ENCODE measurements at places on chromosomes 2 and 18.

- no peak for DNase-seq
These were observed 297.4 kb upstream of the FBXO11 start for GRCh38 chr2:48203668-48204067.

DNA sequence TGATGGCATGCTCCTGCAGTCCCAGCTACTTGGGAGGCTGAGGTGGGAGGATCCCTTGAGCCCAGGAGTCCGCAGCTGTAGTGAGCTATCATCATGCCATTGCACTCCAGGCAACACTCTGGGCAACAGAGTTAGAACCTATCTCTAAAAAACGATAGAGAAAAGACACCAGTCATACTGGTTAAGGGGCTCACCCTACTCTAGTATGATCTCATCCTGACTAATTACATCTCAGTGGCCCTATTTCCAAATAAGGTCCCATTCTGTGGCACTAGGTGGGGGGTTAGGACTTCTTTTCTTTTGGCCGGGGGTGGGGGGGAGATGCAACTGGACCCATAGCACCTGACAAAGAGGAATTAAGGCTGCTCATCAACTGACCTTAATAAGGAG, 163.2 kb upstream of the NCK2 start:
- no peak for DNase-seq

- DNase-seq: no peak
These were observed 140.5 kb downstream of the ASB1 start for GRCh38 chr2:238567067-238567855.

GRCh38 chr2:70044290-70045040, 42.8 kb upstream of the PCBP1 start:
- no peak for DNase-seq

DNA sequence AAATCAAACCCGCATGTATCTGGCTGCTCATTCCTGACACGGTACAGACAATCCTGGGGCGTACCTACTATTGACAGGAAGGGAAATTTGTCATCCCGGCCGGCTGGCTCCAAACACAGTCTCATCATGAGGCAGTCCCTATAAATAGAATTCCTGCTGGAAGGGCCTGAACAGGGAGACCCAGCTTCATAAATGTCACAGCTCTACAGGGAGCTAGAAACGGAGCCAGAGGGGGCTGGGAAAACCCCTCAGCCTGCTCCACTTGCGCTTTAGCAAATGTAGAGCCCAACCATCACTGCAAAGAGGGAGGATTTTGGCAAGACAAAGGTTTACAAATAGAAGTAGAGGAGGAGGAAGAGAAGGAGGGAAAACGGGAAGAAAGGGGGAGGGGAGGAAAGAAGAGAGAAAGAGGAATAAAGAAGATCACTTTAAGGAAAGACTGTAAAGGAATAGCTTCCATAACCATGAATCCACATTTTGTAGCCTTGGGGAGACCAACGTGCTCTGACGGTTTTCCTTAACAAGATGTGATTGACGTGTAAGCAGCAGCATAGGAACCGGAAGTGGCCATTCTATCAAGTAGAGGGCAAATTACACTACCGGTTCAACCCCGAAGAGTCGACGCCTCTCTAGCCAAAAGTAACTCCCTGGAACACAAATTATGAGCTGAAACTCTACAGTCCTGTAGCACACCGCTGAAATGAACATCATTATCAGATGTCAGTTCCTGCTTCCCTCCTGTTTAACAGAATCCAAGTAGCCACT, 56.8 kb upstream of the TTN start:
- no peak for DNase-seq

DNA sequence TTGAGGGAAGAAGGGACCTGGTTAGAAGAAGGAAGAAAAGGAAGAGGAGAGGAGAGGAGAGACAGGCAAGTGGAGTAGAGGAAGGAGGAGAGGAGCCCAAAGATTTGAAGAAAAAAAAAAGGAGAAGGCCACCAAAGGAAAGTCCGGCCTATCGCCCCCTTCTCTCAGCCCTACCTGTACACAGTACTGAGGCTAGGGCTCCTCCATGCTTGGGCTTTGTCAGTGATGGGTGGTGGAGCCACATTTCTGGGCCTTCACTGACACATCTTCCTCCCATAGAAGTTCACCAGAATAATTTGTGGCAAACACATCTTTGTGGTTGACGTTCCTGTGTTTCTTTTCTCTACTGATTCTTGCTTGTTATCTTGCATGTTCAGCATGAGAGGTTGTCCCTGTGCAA, 125.4 kb downstream of the DTNA start:
- no peak for DNase-seq

- DNase-seq: no peak
These were observed 392.5 kb upstream of the NRXN1 start for GRCh38 chr2:51424418-51424817.

- DNase-seq: no peak
These were observed 46.2 kb downstream of the HPCAL1 start for GRCh38 chr2:10348891-10349290.

GRCh38 chr2:150938527-150938926, 323.1 kb downstream of the RBM43 start:
- DNase-seq: no peak

DNA sequence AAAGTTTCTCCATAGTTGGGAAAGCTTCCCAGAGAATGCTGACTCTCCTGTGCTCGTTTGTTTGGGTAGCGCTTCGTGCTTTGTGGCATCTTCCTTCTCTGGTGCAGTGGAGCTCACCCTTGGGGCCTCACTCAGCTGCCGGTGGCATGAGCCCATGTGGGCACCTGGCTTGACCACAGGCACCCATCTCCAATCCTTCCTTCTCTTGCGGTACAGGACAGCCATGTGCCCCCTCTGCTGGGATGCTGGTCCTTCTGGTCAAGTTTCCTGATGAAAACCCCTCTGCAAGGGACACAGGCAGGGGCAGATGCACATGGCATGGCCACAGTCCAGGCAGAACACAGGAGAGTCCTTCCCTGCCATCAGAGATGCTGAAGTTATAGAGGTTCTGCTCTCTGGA, 555.9 kb upstream of the HS6ST1 start:
- no peak for DNase-seq

DNA sequence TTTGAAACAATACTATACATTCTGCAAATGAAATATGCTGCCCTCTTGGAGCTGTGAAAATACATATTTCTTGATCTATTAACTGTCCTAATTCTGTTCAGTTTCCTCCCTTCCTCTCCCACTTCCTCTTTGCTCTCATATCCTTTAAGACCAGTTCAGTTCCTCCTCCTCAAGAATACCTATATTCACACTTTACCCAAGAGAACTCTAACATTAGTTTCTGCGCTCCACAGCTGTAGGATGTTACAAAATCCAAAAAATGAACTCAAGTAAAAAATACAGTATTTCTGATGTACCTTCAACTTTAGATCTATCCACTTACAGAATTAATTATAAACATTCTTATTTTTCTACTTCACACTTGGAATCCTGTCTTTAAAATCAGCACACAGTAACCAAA, 5.4 kb downstream of the ITSN2 start:
- no peak for DNase-seq

DNA sequence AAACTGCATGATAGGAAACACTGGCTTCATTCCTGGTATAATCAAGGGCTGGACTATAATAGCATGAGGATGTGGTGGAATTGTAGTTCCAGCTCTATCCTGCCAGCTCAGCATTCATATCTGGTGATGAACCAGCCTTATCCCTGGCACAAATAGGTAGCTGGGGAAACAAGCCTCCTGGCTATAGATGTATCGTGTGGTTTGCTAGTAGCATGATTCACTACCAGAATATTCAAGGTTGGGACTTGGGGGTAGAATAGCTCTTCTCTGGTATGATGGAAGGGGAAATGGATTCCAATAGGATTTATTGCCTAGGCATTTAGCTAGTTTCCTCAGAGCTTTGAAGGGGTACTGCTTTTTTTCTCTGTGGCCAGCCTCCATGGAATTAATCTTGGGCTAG, 532.8 kb downstream of the FBXO15 start:
- no peak for DNase-seq

DNA sequence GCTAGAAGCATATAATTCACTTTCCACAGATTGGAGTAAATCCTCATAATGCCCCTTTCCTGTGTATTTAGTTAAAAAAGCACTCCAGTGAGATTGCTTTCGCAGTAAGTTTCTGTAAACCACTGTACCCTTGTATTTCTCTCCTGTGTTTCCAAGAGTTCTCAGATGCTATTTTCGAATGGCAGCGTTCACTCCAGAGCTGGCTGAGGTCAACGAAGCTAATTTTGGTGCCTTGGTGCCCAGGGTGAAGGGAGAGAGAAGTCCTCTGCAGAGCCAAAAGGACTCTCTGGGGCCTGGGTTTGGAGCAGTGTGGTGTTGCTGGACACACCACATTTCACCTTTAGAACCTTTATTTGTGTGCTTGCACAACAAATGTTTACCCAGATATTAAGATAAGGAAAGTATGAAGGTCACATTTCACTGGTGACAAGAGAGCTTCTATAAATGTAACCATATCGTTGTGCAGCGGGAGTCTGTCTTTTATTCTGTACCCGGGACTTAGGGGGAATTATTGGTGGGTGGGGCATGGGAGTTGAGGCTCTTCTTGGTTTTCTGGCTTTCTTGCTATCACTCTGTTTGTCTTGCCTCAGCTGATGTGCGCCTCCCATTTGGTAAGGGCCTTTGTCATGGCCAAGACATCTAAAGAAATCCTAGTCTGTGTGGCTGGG, 9.9 kb downstream of the EPAS1 start:
- no peak for DNase-seq

GRCh38 chr2:134932864-134933526, 14.4 kb downstream of the CCNT2 start:
- no peak for DNase-seq

GRCh38 chr18:44700652-44701051, 20.0 kb downstream of the SETBP1 start:
- no peak for DNase-seq

- DNase-seq: no peak
These were observed 53.2 kb downstream of the CD226 start for GRCh38 chr18:69894467-69894866.

GRCh38 chr18:53991202-53991601, 233.3 kb downstream of the MBD2 start:
- DNase-seq: no peak

- no peak for DNase-seq
These were observed 67.2 kb downstream of the EPHA4 start for GRCh38 chr2:221504905-221505304.

GRCh38 chr2:128664499-128664971, 345.9 kb upstream of the HS6ST1 start:
- DNase-seq: no peak

DNA sequence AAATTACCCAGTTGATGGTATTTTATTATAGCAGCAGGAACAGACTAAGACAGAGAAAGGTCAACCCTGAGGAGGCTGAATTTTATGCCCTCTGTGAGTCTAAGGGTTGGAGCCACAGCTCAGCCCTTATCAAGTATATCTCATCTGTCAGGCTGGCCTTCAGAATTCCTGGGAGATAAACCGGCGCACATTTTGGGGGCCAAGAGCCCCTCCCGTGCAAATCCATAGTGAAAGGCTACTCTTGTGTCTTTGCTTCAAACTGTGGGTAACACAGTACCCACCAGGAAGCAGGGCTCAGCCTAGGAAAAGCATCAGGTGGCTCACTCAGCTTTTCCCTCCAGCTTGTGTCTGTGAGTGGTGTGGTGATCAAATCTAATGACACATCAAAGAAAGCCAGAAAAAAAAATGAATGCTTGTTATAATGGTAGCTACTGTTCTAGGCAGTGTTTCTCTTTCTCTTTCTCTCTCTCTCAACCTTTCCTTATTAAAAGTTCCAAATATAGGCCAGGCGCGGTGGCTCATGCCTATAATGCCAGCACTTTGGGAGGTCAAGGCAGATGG, 25.0 kb upstream of the ASXL2 start:
- DNase-seq: no peak

DNA sequence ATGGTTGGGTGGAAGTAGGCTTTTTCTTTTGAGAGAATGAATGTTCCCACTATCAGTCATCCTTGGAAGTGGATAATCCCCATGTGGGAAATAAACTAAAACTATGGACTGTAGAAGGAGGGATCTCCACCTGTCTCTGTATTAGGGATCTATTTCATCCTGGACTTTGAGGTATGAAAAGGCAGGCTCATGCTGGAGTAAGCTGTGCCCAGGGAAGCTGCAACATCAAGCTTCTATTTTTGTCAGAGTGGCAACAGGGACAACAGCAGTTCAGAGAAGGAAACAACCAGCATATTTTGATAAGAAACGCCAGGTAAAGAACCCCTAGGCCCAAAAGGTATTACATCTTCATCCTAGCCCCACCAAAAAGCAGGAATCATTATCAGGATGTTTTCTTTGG, 122.0 kb downstream of the MDH1 start:
- no peak for DNase-seq

All from GM12878 (cell line).